CD4-positive, alpha-beta T cell treated with Interleukin-4 for 4 hours (primary cell): ENCODE measurements at places on chromosomes 12 and 14.

DNA sequence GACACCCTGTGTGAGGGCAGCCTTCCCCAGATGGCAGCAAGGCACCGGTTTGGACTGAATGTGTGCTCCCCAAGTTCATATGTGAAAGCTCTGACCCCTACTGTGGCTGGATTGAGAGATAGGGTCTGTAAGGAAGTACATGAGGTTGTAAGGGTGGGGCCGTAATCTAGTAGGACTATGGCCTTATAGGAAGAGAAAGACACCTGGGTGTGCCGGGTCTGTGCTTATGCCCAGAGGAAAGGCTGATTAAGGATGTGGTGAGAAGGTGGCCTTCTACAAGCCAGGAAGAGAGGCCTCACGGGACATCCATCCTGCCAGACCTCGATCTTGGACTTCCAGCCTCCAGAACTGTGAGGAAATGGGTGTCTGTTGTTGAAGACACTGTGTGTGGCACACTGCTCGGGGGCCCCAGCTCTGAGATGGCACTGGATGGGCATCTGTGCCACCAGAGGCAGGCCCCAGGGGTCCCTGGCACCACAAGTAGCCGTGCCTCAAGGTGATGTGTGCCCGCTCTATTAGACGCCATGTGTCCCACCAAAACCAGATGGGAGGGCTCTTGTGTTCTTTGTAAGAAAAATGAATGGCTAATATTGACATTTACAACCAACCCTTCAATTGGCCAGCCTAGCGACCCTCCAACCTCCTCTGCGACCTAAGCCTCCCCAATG lies 22.0 kb downstream of the FGF6 start:
- DNase-seq = no peak

GRCh38 chr14:79369359-79370332 lies 841.7 kb downstream of the DIO2 start:
- DNase-seq = no peak

GRCh38 chr12:112676507-112676906 lies 115.0 kb upstream of the RPH3A start:
- DNase-seq = no peak

- DNase-seq = no peak
These were observed 1276.4 kb downstream of the SLC16A7 start for GRCh38 chr12:60872219-60872618.

DNA sequence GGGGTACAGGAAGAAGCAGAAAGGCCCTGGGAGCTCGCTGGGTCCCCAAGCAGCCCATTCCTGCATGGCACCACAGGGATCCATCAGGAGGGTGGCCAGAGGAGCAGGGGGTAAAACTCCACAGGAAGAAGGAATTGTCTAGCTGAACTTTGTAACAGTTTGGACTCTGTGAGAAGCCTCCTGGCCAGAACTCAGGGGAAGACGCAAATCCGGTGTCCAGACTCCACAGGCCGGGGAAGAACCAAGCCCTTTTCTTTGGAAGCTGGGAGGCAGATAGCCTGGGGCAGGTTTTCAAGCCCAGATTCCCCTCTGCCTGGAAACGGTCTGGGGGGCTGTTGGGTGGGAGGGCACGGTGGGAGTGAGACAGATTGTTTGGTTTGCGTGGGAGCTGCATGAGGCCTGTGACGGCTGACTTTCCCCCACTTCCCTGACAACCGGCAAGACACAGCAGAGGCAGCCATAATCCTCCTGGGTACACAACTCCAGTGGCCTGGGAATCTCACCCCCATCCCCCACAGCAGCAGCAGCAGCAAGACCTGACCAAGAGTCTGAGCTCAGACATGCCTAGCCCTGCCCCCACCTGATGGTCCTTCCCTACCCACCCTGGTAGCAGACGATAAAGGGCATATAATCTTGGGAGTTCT lies 16.7 kb downstream of the GPHB5 start:
- DNase-seq = no peak

- DNase-seq = peak; percentile 15
These were observed 14.6 kb downstream of the GTF2A1 start for GRCh38 chr14:81206115-81206514.

DNA sequence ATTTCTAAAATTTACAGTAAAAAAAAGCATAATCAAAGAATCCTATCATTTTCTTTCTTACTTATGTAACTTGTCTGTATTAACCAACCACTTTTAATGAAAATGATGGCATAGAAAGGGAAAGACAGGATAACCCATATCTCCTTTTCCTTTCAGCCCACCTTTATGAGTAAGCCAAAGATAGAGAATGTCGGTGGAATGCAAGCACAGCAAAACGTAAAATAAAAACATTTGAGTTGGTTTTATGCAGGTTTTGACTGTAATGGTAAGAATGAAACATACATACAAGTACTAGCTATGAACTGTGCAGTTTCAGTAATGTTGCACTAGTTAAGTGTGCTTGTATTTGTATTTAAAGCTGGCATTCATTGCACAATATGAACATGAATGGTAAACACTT lies 360.3 kb downstream of the FOXG1 start:
- DNase-seq = no peak
